ENCODE measurements at places on chromosomes 1 and 21.

- no peak for DNase-seq
These were observed 624.5 kb upstream of the USP24 start for GRCh38 chr1:55839626-55840025.

GRCh38 chr1:40801742-40802077 lies 18.1 kb downstream of the KCNQ4 start:
- no peak for DNase-seq

GRCh38 chr1:222037720-222038119 lies 295.8 kb upstream of the DUSP10 start:
- DNase-seq, result no peak

DNA sequence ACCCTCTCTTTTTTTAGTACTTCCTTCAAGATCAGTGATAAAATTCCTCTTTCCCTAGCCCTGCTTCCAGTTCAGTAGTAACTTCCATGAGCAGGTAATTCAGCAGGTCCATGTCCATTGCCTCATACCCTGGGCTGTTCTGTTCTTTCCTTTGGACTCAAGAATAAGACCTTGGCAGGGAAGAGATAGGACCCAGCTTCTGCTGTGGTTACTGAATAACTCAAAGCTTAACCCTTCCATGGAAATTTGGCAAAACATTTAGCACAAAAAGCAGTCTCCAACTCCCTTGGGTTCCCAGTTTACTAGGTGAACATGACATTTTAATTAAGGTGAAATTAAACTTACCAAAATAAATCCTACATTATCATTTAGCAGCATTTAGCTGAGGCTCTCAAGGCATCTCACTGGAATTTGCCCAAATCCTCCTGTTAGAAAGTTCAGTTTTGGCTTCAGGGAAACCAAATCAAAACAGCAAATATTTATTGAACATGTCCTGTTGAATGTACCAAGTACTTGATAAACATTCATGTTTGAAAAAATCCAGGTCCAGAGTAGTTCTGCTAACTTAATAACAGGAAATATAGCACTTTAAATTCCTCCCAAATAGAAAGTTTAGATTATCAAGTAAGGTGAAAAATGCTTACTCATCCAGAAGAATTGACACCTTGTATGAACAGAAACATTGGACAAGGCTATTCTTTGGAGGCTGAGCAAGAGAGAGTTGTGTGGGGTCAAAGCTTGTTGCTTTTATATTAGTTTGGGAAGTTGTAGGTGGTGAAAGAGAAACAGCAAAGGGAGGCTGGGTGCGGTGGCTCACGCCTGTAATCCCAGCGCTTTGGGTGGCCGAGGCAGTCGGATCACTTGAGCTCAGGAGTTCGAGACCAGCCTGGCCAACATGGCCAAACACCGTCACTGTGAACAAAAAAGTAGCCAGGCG lies 8.4 kb upstream of the SERPINC1 start:
- no peak for DNase-seq

DNA sequence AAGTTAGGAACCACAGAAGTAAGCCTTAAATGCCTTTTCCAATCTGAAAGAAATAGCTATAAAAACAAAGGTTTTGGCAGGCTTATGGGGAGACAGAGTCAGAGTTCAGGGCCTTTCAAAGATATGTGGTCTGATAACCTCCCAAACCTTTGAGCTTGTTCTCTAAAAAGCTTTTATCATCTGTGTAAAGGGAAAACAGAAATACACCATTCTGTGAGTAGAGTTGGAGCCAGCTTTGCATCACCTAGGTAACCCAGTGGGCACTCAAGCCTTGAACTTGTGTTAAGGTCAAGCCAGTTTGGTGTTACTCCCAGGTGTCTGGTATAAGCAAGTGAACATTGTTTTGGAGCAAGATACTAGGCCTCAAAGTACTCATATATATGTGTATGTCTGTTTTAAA lies 50.1 kb downstream of the LAMC1 start:
- DNase-seq, result no peak

GRCh38 chr1:57623039-57623790 lies 199.4 kb upstream of the DAB1 start:
- no peak for DNase-seq

GRCh38 chr1:58699011-58699762 lies 675 bp downstream of the MYSM1 start:
- no peak for DNase-seq
